Stimulated activated CD4-positive, alpha-beta T cell treated with anti-CD3 and anti-CD28 coated beads, Interleukin-2, amount 100 ng/mL, for 48 hours (primary cell): ENCODE measurements at places on chromosomes 3 and 15.

- no peak for DNase-seq
Measured at GRCh38 chr15:71691081-71691457, 119.3 kb upstream of the NR2E3 start.

- no peak for DNase-seq
Measured at GRCh38 chr15:27665002-27665401, 434.1 kb downstream of the OCA2 start.

- no peak for DNase-seq
Measured at GRCh38 chr3:195818301-195818700, 6.6 kb upstream of the MUC4 start.

GRCh38 chr3:84692261-84692660 is 266.5 kb upstream of the CADM2 start:
- DNase-seq = no peak

DNA sequence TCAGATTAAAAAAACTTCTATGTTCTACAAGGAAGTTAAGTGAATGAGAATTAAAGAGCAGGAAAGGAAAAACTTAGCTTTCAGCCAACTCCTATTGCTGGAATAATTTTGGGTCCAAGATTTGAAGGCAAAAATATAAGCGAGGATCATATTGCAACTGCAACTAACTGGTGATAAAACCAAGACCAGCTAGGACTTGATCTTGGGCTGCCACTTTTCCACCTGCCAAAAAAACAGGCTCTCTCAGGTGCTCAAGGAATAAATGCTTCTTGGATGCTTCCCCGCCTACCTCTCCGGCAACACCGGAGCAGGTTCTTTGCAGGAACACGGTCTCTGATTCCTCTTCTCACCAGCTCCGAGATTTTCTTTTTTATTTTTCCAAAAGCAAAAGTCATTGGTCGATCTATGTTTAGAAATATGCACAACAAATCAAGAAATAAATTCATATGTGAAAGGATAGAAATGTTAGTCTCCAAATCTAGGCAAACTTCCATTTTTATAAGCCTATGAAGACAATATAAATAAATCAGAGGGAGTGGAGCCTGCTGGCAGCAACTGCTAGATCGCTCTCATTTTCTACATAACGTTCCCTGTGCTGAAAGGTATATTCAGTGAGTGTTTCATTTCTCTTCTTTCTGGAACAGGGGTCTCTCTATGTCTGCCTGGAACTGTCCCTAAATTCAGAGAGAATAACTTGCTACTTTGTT is 241.9 kb downstream of the NTRK3 start:
- DNase-seq = no peak

GRCh38 chr15:62869116-62869515 is 173.4 kb upstream of the TPM1 start:
- DNase-seq = no peak

GRCh38 chr15:77495838-77496596 is 75.3 kb downstream of the HMG20A start:
- no peak for DNase-seq

GRCh38 chr3:106913966-106914365 is 463.3 kb upstream of the CCDC54 start:
- no peak for DNase-seq

DNA sequence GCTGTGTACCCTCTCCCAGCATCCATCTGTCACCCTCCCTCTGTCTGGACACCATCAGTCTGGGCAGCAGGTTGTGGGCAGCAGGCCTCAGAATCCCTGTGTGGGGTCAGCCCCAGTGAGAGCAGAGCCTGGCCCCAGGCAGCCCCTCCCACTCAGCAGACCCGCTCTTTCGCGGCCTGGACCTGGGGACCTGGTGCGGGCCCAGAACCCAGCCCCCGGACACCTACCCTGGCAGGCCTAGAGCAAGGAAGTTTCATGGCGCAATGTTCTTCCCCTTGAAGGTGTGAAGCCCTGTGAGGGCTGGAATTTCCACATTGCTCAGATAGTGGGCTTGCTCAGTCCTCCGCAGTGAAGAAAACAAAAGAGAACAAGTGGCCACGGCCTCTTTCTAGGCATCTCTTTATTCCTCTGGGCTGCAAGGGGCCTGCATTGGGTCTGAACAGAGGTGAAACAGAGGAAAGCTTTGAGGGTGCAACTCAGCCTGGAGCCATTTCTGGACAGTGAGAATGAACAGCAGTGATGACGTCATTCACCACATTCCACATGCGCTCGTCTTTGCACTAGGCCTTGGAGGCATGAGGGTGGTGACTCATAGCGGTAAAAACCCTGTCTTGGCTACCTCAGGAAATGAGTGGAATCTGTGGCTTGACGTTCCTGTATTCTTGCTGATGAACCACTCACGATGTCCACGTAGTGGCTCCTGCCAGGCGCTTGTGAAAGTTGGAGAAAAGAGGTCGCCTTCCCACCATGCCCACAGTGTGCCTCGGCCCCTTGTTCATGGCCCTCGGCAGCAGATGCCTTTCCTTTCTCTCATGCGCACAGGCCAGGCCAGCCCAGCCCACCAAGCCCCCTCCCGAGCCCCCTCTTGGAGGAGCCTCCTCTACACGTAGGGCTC is 66.1 kb downstream of the SLC30A4 start:
- peak; percentile 31 for DNase-seq

DNA sequence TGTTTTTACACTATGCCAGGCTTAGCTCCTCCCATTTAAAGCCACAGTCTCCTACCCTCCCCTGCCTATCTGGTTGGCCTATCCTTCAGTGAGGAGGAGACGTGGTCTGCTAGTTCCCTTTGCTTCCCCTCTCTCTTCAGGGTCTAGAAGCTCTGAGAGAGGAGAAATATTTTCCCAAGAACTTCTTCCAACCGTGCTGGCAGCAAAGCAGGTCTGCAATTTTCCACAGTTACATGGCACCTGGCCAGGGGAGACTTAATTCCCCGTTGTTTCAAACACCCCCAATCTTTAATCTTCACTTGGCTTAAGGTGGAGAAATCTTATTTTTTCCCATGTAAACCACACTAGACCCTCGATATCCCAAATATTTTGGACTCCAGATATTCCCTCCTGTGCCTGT is 149.5 kb upstream of the MCTP2 start:
- DNase-seq = no peak

- DNase-seq = no peak
Measured at GRCh38 chr3:48125886-48126622, 62.2 kb downstream of the CDC25A start.

DNA sequence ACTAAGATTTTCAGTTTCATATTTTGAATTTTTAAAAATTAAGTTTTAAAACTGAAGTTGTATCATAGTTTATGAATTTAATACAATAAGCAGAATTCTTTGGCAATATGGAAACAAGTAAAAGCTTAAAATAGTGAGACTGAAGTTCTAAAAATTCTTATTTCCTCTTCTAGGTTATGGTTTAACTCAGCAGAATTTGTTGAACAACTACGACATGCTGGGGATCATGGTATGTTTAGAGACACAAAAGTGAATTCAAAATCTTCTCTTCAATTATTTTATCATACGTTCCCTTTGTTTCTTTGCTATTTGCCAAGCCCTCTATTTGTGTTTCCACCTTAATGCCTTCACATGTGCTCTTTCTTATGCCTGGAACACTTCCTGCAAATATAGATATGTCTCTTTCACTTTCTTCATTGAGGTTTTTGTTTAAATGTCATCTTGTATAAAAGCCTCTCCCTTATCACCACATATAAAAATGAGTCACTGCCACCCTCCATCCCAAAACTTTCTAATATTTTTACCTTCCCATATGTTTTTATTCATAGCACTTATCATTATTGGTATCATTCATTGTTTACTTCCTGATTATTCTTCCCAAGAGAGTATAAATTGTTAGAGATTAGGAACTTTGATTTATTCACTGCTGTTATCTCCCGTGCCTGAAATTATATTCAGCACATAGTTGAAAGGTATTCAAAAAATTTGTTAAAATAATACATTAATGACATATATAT is 6.4 kb downstream of the SUCNR1 start:
- no peak for DNase-seq

DNA sequence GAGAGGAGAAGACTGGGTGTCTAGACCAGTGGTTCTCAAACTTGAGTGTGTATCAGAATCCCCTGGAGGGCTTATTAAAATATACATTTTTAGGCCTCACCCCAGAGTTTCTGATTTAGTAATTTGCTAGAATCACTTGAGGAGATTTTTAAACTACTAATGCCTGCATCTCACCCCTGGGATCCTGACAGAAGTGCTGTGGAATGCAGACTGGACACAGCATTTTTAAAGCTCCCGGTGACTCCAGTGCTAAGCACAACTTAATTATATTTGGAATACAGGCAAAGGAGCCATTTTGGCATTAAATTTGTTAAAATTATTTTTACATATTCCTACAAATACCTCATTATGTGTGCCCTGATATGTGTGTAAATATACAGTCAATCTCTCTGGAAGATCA is 26.7 kb upstream of the COL6A6 start:
- DNase-seq = no peak

DNA sequence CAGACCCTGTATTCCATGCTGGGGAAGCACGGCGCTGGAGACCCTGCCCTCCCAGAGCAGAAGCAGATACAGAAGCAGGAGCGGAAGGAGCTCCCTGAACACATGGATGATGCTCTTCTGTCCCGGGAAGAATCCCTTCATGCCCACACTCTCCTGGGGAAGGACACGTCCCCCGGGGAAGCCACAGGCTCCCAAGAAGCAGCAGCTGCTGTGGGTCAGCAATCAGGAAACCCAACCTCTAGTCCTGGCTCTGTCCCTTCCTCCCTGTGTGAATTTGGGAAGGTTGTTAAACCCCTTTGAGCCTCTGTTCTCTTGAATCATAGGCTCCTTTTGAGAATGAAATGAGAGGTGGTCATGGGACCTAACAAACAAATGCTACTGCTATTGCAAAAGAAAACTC is 176.2 kb upstream of the TPM1 start:
- DNase-seq = no peak

- no peak for DNase-seq
Measured at GRCh38 chr15:47731230-47731629, 13.9 kb downstream of the SEMA6D start.

GRCh38 chr3:107641572-107642307 is 119.0 kb downstream of the BBX start:
- no peak for DNase-seq

DNA sequence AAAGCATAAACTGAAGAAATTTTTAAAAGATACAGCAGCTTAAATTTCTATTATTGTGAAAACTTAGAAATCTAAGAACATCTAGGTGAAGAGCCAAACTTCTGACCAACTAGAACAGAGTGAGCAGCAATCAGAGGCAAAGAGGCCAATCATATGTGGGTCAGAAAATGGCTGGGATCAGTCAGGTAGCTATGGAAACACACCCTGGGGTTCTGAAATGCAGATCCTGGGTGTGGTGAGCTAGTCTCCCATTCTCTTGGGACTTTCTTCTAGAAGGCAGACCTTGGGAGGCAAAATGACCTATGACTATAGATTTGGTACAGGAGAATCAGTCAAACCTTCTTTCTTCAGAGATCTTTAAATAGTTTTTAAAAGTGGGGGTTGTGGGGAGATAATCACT is 385.8 kb downstream of the TBC1D5 start:
- DNase-seq = no peak

- DNase-seq = no peak
Measured at GRCh38 chr3:4825436-4826236, 153.6 kb upstream of the BHLHE40 start.

- no peak for DNase-seq
Measured at GRCh38 chr15:62912808-62913207, 129.7 kb upstream of the TPM1 start.

DNA sequence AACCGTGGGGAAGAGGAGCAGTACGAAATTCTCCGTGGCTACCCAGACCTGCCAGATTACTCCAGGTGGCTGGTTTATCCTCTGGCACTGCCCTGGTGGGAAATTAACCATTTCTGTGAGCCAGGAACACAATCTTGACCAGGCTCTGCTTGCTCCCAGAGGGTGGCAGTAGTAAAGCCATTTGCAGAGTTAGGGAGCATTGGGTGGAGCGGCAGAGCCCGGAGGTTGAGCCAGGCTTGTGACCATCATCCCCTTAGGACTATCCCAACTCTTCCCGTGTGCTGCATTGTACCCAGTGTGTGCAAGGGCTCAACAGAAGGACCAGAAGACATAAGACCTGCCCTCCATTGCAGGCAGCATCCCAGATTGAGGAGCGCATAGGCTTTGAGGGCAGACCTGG is 5.3 kb downstream of the KNG1 start:
- DNase-seq = no peak

- no peak for DNase-seq
Measured at GRCh38 chr3:171965067-171965712, 74.2 kb upstream of the FNDC3B start.

DNA sequence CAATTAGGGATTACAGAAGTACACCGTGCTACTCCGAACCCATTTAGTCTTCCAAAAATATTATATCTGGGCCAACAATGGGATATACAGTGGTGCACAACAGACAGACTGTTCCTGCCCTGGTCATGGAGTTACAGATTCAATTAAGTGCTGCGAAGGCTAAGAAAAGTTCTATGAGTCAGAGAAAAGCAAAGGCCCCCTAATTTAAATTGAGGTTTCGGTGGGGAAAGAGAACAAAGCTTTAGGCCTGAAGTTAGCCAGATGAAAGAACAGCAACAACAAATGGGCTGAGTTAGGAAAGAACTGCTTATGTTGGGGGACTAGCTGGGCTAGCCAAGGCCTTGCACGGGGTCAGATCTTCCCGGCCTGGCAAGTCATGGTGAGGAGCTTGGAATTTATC is 131.8 kb downstream of the MDFIC2 start:
- DNase-seq = no peak

- no peak for DNase-seq
Measured at GRCh38 chr3:189188466-189188865, 16.7 kb downstream of the TPRG1 start.

GRCh38 chr15:101621961-101622360 is 30.2 kb downstream of the TM2D3 start:
- DNase-seq = no peak

- DNase-seq = no peak
Measured at GRCh38 chr3:5699811-5700210, 512.3 kb downstream of the EDEM1 start.

- no peak for DNase-seq
Measured at GRCh38 chr3:105564546-105565288, 198.0 kb downstream of the ALCAM start.

GRCh38 chr3:69500604-69501003 is 114.7 kb upstream of the FRMD4B start:
- no peak for DNase-seq

DNA sequence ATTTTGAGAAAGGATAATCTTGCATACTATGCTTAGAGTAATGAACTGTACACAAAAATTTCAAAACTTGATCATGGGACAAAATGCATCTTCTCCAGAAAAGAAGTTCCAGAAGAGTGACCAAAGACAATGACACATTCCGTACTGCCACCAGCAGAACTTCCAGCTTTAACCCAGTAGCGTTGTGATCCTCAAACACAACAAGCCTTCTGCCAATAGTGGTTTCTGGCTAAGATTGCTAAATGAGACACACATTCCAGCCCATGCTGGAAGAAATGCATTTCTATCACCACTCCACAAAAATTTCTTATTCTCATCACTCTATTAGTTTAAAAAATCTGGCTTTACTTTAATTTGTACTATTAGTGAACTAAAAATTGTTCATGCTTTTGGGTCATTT is 334.9 kb downstream of the TBC1D5 start:
- no peak for DNase-seq
